NCI-H226 (cell line): ENCODE measurements at places on chromosomes 6 and 20.

- DNase-seq, result peak; percentile 75
Observed at GRCh38 chr20:32457479-32457986, 99.4 kb downstream of the ASXL1 start.

DNA sequence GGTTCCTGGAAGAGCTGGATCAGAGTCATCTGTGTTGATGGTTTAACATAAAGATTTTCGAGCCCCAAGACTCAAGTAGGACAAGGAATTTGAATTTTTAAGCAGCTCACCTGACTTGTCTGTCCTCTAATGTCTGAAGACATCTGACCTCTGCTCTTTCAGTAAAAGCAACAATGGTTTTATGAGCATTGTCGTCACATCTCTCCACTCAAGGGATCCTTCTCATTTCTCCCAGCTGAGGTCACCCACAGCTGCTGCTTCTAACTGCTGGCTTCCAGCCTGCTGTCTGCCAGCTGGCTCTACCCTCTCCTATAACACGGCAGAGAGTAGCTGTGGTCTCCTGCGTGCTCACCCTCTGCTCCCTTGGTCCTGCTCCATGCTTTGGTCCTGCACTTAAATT, 24.7 kb upstream of the HDAC2 start:
- DNase-seq, result peak; percentile 89

DNA sequence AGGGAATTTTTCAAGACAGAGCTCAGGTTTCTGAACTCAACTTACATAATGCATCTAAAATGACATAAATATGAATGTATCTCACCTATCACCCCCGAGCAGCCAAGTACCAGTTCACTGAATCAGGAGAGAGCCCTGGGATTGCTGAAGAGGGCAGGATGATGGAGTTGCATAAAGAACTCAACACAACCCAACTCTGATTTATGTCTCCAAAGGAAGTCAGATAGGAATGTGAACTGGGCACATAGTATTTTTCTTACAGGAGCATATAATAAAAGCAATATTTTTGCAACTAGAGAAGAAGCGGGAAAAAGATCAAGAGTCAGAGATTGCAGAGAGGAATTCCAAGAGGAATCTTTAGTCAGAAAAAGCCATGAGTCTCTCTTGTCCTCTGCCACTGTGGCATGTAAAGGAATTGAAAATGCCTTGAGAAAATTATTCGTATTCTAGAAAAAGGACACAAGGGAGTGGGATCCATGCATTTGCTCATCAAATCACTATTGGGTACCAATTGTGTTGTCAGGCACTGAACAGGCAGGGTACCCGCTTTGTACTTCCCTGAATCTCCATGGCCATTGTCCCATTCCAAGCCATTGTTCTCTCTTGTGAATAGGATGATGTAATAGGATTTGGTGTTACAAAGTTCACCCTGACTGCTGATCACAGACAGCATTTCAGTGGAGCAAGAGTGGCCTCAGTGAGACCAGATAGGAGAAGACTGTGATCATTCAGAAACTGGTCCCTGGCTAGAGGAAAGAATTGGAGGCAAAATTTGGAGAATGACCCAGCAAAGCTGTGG, 16.3 kb downstream of the RIN2 start:
- no peak for DNase-seq

- DNase-seq, result no peak
Observed at GRCh38 chr6:11722805-11723631, 55.6 kb downstream of the ADTRP start.

DNA sequence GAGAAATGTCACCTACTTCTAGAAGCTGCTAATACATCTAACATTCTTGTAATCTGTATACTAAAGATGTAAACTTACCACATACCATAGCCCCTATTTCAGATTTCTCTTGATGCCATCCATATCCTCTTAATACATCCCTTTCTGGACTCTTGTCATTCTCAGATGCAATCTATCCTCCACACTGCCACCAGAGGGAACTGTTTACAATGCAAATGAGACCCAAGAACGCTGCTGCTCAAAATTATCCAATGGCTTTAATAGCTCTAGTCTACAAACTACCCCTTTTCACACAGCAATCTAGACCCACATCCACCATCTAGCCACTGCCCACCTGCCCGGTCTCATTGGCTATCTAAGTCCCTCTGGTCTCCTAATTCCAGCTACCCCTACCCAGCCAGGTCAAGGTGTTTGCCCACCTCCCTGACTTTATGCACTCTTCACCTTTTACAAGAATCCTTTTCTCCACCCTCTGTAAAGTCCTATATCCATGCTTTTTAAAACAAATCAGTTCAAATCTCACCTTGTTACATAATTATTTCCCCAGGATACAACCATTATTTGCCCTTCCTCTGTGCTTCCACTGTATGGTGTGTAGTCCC, 14.8 kb downstream of the FAXC start:
- no peak for DNase-seq

GRCh38 chr20:60540591-60540990, 582.4 kb downstream of the CDH26 start:
- DNase-seq, result no peak

DNA sequence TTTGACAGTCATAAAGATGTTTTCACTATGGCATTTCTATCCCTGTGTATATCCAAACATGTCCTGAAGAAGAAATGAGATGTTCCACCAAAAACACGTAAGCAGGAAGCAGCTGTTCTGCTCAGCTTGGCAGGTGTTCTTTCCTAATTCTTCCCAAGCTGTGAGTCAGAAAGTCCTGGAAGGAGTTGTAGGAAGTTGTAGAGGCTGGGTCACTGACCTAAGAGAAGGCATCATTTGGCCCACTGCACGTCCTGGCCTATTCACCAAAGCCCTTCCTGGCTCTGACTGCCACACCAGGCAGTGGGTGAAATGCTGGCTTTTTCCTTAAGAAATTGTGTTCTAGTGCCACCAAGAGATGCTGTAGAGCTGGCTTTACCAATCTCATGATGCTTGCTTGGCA, 40.3 kb downstream of the STX11 start:
- peak; percentile 76 for DNase-seq

GRCh38 chr6:49551866-49552129, 1.3 kb downstream of the C6orf141 start:
- DNase-seq, result no peak

DNA sequence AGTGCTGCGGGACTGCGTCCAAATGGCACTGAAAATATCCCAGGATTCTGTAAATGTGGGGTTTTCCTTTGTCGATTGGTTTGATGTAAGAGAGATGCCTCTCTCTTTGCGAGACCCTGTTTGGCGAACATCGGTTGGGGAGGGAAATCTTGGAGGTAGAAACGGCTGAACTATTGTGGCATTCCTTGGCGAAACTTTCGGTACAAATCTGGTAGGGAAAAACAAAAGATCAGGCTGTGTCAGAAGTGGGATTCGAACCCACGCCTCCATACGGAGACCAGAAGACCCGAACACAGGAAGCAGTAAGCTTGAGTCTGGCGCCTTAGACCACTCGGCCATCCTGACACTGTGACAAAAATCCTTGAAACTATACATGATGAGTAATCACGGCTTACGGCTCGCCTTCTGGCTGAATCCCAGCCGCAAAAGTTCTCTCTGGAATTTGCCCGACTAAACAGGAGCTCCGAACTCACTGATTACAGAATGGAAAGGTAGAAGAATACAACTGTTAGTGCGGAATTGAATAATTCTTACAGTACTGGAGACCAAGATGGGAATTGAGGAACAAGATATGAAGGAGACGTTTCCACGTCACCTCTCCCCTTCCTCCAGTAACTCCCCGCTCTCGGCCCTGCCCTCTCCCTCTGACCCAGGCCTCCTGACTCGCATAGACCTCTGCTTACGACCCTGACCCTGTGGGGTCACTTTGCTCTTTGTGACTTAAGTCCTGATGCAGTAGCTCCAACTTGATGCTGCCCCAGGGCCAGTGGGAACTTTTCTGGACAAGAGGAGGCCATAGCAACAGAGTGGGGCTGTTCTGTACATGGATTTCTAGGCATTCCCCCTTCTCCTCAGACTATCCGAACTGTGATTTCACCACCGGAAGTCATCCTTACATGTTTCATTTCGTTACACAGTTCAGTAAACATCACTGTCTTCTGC, 132.8 kb upstream of the ZNF184 start:
- peak; percentile 66 for DNase-seq
